ENCODE measurements at places on chromosomes 6 and 20.

GRCh38 chr6:25973923-25974555 lies 11.4 kb downstream of the TRIM38 start:
- DNase-seq, result no peak

DNA sequence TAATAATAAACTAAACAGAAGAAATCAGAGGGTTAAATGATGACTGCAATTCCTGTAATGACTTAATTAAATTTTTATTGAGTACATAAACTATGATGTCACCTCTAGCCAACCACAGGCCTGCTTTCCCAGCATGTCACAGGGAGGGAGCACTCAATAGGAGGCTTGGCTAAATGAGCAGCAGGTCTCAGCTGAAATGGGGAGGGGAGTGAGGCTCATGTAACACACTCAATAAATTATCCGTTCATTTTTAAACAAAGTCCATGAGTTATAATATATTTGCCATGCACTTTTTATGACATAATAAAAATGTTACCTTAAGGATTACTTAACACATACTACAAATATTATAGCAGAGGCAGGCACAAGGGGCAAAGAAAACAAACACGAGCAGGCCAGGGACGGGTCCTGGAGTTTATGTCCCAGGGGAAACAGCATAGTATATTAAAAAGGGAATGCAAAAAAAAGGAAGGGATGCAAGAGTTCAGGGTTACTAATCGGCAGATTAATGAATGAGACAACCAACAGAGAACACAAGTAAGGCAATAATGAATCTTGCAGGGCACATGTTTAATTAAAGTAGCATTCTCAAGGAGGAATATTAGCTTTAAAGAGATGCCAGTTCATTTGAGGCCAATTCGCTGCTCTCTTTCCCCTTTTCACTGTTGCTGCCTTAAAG lies 27.1 kb upstream of the FAM83C start:
- no peak for DNase-seq

- DNase-seq, result no peak
Measured at GRCh38 chr6:154579046-154579445, 68.6 kb upstream of the CNKSR3 start.

- no peak for DNase-seq
Measured at GRCh38 chr6:70180901-70181599, 121.8 kb downstream of the COL9A1 start.

DNA sequence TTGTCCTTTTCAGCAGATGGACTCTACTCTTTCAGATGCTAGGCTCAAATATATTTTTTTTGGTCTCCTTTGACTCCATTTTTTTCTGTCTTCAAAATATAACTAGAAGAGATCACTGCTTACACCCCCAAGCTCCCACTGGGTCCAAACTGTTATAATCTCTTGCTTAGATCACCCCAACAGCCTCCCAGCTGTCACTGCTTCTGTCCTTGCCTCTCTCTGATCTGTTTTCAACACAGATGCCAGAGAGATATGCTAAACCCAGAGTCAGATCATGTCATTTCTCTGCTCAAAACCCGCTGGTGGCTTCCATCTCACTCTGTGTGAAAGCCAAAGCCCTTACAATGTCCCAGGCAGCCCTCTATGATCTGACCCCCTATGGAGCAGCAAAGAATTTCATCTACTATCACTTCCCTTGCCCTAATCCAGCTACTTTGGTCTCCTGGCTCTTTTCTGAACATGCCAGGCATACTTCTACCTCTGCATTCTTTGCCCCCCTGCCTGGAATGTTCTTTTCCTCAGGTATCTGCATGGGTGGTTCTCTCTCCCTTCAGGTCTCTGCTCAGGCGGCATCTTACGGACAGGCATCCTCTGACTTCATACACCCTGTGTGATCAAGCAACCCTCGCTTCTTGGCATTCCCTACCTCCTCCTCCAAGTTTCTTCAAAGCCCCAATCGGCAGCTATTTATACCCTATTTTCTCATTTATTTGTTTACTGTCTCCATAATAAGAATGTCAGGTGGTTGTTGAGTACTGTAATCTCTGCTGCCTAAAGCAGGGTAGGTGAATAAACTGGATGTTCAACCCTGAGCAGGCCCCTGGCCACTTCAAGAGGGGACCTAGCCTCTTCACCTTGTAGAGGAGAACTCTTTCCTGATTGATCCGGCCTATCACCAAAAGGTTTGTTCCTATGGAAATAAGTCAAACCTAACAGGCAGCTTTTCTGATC lies 43.6 kb upstream of the SLC4A11 start:
- DNase-seq, result no peak

- DNase-seq, result no peak
Measured at GRCh38 chr6:131244942-131245341, 109.7 kb downstream of the AKAP7 start.

- DNase-seq, result no peak
Measured at GRCh38 chr6:163253556-163254213, 160.8 kb upstream of the QKI start.

DNA sequence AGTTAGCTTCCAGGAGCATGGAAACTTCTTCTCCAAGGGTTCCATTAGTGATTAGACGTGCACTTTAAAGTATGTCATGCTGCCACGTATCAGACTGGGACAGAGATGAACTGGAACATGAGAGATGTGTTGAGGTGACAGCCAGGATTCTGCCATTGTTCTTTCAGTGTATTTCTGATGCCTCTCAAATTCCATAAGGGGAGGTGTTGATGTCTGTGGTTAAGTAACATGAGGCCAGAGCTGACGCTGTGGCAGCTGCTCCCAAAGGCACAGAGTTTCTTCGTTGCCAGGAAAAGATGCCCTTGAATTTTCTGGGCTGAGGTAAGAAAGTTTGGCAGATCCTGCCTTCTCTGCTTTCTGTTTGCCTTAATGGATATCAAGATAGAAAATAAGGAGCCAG lies 63.5 kb downstream of the TRMT6 start:
- no peak for DNase-seq

DNA sequence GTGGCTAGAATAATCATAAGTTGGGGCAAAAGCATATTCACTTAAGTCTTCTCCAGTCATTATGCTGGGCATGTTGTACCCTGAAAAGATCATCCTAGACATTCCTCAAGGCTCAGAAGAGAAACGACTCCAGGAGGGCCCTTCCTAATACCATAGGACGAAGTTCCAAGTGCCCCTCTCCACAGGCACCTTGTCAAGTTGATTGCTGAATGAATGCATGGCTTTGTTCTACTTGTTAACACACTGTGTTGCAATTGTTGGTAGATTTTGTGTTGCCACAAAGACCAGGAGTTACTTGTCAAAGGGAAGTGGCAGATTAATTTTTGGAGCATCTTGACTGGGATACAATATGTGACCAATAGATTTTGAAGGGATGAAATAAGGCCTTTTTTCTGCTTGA lies 194.3 kb upstream of the SMLR1 start:
- no peak for DNase-seq

DNA sequence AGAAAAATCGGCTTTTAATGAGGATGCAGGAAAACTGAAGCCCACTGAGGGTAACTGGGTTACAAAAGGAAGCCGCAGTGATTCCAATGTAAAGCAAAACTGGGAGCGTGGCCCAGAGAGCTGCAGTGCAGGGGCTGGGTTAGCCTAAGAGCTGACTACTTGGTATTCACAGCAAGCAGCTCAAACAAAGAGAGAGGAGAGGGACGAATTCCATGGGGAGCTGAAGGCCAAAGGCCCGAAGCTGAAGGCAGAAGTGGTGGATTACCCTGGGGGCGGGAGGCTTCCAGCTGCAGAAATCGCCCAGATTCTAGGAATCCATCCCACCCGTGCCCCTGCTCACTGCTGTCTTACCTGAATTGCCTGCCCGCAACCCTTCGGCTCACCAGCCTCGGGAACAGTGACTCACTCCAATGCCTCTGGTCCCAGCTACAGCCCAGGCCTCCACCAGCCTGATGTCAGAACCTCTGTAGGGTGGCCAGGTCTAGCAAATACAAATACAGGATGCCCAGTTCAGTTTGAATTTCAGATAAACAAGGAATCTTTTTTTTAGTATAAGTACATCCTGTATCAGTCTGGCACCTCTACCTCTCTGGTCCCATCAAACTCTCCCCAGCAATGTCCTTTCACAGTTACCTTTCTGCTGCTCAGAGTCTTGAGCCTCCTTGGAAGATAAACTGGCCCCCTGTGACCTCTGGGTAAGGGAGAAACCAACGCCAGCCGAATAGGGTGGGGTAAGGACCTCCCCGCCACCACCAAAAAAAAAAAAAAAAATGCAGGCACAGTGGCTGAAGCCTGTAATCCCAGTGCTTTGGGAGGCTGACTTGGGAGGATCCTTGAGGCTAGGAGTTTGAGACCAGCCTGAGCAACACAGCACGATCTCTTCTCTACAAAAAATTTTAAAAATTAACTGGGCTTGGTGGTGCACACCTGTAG lies 14.6 kb upstream of the ZMYND8 start:
- no peak for DNase-seq

DNA sequence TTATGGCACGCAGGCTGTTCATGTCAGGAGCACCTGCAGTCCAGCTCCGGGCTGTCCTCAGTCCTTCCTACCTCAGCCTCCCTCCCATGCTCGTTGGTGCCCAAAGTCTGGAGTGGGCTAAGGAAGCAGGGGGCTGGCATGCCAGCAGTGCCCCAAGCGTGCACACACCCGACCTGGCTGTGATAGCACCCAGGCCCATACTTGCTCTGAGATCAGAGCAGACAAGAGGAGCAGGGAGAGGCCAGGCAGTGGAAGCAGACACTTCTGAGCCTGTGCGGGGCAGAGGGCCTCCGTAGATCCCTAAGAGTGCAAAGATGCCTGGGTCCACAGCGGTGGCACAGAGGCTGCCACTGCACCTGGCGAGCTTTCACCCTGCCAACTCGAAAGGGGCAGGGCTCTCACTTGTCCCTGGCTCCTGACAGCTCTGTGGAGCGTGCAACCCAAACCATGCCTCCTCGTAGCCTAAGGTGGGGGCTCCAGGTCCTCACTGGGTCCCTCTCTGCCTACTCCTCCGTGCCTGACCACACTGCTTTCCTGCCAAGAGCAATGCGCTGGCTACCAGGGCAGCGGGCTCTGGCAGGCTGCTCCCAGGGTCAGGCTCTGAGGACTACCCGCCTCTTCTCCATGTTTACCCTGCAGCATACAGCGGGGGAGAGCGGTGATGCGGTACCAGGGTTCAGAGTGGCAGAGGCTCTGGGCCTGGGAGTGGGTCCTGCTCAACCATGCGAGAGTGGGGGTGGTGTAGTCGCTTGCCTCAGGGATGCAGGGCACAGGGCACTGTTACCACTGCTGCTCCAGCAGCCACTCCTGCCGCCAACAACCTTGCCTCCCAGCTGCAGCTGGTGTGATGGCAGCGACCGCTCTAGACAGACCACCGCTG lies 59.5 kb downstream of the MANEA start:
- no peak for DNase-seq

GRCh38 chr6:166551754-166552495 lies 34.6 kb downstream of the RAMACL start:
- no peak for DNase-seq

- DNase-seq, result no peak
Measured at GRCh38 chr20:36384022-36384619, 78.0 kb downstream of the DLGAP4 start.
